ENCODE measurements at places on chromosomes 4 and X.

GRCh38 chr4:101239665-101240064 is 107.7 kb downstream of the PPP3CA start:
- no peak for DNase-seq

DNA sequence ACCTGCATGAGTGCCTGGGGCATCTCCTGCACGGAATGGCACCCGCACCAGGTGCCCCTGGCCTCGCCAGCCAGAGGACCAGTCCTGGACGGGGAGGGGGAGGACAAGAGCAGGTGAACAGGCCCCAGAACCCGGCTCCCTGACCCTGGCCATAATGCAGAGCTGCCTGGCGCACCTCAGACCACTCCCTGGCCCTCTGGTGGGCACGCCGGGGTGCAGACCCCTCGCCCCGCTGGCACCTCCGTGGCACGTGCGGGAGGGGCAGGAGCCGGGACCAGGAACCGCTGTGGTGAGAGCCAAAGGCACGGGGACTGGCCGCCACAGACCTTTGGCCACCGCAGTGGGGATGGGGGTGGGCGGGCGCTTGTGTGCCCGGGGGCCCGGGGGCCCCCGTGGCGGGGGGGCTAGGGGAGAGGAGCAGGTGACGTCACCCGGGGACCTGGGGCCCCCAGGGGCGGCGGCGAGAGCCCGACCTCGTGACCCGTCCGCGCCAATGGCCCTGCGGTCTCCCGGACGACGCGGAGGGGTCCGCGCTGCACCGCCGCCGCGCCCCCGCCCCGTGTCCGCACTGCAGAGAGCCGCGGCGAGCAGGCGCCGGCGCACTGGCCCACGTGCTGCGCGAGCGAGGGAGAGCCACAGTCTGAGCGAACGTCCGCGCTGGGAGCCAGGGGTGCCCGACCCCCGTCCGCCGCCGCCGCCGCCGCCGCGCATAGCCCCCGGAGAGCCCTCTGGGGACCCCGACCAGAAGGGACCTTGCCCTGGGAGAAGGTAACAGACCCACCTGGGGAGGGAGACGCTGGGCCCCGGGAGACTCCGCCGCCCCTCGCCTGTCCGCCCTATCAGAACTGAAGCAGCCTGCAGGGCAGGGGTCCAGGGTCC is at the start of gene PNMA3:
PNMA3 (plus strand) TSS at position 600 of the 879 bp plus-strand sequence. CDS start 586 bp downstream, outside the sequence.
- no peak for DNase-seq

DNA sequence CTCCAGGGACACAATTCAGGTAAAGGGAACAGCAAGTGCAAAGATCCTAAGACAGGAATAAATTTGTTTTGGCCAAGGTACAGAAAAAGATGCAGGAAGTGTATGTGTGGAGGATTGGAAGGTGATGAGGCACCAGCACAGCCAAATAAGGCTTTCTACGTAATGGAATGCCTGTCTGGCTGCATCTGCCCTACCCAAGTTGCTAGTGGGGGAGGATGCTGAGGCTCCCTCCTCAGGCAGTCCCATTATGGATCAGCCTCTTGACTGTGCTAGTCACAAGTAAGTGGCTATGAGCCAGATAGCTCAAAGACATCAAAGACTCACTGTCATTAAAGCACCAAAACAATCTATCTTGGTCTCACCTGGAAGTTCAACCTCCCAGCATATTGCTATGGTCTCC is 300.9 kb upstream of the FAT4 start:
- no peak for DNase-seq

DNA sequence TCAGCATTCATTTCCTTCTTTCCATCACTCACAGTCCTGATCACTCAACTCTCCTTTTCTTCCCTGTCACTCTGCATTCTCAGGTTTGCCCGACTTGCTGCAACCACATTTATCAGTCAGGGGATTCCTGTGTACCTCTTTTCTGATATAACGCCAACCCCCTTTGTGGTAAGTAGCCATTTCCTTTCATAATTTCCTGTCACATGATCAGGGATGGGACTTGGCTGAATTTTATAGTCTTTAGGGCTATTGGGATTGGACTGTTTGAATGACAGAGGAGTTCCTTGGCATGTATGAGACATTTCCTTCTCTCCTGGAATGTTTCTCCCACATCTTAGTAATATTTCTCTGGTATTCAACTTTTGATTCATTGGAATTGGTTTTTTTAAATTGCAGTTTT is 11.0 kb downstream of the PGM2 start:
- DNase-seq = no peak

- DNase-seq = peak; percentile 48
Observed at GRCh38 chrX:53421772-53422085, 725 bp downstream of the SMC1A start.

- no peak for DNase-seq
Observed at GRCh38 chrX:143940119-143940518, 56.2 kb downstream of the UBE2NL start.

GRCh38 chrX:9576059-9576458 is 111.2 kb downstream of the TBL1X start:
- DNase-seq = no peak

- no peak for DNase-seq
Observed at GRCh38 chr4:4182835-4183568, 43.7 kb downstream of the OTOP1 start.

DNA sequence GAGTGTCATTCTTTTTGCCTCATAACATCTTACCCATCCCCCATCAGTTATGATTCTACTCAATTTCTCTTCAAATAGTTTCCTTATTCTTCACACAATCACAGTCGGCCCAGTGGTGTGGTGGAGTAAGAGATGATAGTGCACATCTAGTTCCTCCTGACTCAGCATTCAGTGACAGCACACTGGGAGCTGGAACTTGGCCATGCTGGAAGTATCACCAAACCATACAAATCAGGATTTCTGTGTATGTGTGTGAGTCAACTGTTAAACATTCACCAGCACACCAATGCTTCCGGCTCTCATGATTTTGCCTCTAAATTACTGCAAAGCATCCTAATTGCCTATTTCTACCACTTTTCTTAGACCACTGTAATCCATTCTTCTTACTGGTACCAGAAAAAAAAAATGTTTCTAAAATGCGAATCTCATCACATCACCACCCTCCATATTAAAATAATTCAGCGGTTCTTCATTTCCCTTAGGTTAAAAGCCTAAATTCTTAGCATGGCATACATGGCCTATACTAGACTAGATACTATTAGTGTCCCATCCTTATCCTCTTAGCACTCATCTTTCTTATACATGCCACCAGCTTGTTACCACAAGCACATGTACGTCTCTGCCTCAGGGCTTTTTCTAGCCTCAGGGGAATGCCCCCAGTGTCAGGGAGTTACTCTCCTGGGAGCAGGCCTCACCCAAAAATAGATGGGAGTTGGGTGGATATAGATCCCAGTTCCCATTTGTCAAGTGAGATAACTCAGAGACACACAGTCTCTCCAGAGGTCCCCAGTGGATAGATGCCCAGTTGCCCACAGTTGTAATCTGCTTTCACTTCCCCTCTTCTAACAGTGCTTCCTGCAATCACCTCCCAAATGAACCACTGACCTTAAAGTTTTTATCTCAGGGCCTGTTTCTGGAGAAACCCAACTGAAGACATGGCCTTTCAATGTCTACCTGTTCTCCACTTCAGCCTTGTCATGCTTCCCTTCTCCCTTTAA is 49.2 kb upstream of the DDX53 start:
- DNase-seq = no peak

GRCh38 chr4:74962584-74962983 is 29.7 kb downstream of the PARM1 start:
- no peak for DNase-seq

- DNase-seq = no peak
Observed at GRCh38 chr4:633406-633805, 8.0 kb downstream of the PDE6B start.

DNA sequence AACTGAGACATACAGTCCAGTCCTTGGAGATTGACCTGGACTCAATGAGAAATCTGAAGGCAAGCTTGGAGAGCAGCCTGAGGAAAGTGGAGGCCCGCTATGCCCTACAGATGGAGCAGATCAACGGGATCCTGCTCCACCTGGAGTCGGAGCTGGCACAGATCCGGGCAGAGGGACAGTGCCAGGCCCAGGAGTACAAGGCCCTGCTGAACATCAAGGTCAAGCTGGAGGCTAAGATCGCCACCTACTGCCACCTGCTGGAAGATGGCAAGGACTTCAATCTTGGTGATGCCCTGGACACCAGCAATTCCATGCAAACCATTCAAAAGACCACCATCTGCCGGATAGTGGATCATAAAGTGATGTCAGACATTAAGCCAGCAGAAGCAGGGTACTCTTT is 20.4 kb upstream of the FRMPD3 start:
- no peak for DNase-seq

DNA sequence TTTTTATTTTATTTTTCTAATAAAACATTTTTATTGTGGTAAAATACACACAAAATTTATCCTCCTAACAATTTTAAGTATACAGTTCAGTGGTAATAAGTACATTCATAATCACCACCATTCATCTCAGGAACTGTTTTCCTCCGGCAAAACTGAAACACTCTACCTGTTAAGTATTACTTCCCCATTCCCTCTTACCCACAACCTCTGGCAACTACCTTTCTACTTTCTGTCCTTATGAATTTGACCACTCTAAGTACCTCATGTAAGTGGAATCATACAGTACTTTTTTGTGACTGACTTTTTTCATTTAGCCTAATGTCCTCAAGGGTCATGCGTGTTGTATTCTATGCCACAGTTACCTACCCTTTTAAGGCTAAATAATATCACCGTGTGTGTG is 21.1 kb upstream of the HSFX4 start:
- DNase-seq = no peak

DNA sequence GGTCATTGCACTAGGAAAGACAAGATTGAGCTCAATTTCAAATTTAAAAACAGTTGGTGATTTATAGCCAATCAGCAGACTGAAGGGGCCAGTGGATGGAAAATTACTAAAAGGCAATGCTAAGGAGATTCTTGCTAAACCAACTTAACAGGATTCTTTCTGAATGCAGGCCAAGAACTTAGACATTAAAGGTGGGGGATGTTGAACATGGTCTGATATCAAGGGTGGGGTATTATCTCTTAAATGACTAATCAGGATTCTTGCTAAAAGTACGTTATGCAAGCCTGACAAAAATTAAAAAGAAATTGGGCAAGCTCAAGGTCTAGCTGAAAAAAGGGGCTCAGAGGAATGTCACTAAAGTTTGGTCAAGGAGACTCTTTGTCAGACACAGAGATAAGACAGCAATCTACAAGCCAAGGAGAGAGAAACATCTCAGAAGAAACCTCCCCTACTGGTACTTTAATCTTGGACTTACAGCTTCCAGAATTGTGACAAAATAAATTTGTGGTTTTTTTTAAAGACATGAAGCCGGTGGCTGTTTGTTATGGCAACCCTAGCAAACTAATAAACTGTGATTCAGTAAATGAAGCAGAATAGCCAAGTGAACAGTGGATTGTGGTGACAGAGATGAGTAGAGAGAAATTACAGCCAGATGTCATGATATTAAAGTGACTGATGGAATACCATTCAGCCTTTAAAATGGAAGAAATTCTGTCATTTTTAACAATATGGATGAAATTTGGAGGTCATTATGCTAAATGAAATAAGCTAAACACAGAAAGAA is 120.3 kb upstream of the KLHL4 start:
- DNase-seq = no peak

DNA sequence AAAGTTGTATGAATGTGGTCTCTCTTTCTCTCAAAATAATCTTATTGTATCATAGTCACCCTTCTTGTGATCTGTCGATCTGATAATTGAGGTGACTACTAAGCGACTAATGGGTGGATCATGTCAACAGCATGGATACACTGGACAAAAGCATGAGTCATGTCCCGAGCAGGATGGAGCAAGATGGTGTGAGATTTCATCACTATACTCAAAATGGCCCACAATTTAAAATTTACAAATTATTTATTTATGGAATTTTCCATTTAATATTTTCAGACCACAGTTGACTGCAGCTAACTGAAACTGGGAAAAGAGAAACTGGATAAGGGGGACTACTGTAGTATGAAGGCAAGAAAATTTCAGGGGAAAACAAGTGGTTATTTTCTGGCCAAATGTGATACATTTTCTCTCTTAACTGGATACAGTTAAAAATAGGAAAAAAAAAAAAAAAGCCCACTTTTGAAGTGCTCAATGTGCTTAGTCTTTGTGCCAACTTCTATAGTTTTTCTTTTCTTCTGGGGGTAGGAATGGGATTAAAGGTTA is 25.3 kb downstream of the FAM241A start:
- DNase-seq = no peak

DNA sequence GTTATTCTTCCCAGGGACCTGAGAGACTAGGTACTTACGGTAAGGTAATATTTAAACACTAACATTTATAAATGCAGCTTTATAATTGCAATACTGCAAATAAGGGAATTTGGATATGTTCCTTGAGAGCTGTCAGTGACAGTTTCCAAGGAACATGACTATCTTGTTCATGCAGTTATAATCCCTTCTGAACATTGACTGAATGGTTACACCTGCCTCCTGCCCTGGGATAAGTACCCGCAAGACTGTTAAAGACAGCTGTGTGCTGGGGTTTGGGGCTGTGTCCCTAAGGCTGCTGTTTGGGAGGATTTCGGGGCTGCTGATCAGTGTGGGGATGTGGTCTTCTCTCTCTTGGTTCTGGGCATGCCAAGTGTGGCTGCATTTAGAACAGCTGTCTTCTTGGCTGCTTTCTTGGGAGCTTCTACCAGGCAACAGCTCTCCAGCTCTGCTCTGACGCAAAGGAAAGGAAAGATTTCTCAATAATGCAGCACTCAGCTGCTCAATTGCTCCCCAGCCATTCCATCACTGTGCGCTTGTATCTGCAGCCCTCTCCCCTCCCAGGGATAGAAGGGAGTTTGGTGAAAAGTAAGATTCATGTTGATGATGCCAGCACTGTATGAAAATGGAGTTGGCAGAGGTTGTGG is 298.8 kb upstream of the TAPT1 start:
- DNase-seq = no peak

DNA sequence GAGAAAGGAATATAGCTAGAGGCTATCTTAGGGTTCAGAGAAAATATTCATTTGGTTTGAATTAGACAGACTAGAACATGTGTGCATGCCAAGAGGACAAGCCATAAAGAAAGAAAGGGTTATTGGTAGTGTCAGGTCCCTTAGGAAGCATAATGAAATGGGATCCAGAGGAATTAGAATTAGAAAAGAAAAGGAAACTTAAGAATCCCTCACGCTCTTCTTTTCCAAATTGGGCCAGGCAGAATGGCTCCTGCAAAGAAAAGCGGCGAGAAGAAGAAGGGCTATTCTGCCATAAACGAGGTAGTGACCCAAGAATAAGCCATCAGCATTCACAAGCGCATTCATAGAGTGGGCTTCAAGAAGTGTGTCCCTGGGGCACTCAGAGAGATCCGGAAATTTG is 4.9 kb upstream of the ABCG2 start:
- DNase-seq = no peak

DNA sequence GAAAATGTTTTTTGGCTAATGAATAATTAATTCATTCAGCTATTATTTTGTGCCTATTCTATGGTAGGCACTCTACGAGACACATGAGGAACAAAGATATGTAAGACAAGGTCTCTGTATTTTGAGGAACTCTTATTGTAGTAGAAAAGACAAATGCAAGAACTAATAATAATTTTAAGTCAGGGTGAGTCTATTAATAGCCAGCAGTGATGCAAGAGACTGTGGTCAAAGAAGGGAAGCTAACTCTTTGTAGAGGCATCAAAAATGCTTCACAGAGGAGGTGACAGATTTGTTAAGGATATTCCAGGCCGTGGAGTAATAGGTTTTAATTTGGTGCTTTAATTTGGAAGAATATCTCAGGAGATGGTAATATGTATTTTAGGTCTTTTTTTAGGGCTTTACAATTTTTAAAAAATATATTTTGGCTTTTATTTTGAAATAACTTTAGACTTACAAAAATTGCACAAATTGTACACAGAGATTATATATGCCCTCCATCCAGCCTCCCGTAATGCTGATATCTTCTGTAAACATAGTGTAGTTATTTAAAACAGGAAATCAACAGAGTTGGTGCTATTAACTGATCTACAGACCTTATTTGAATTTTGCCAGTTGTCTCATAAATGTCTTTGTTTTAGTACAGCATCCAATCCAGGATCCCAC is 48.1 kb downstream of the DCLK2 start:
- no peak for DNase-seq

All from DMS79 treated with DMSO at 0.1 percent for 48 hours (cell line).